ENCODE measurements at places on chromosomes 2 and 18. TPM values are rescaled to one million over a fixed set of nuclear protein-coding genes. Genes with fewer than 3 reads are reported as not detected.

- H3K27me3 ChIP-seq, result no peaks in the 10 kb centered on the region
- H3K4me1 ChIP-seq, result no peaks in the 10 kb centered on the region
- DNase-seq, result no peak
- H3K27ac ChIP-seq, result no peak overlapping the region
- H3K36me3 ChIP-seq, result no peaks in the 10 kb centered on the region
Observed at GRCh38 chr18:10140461-10141282, 226.9 kb downstream of the VAPA start.

DNA sequence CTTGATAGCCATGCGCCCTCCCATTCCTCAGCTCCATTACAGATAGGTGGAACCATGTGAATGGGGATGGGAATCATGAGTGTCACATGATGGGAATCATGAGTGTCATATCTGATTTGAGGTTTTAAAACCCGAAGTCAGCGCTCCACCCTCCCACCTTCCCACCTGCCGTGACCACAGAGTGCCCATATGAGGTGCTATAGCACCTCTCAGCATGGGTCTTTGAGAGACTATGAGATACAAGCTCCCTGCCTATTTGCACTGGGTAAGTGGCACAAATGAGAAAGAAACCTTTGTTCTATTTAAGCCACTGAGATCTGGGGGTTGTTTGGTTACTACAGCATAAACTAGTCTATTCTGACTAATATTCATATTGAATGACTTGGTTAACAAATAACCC is 78.5 kb upstream of the PTPRM start:
- no peak overlapping the region for H3K27ac ChIP-seq
- no peak overlapping the region for H3K4me3 ChIP-seq
- no peak for DNase-seq

DNA sequence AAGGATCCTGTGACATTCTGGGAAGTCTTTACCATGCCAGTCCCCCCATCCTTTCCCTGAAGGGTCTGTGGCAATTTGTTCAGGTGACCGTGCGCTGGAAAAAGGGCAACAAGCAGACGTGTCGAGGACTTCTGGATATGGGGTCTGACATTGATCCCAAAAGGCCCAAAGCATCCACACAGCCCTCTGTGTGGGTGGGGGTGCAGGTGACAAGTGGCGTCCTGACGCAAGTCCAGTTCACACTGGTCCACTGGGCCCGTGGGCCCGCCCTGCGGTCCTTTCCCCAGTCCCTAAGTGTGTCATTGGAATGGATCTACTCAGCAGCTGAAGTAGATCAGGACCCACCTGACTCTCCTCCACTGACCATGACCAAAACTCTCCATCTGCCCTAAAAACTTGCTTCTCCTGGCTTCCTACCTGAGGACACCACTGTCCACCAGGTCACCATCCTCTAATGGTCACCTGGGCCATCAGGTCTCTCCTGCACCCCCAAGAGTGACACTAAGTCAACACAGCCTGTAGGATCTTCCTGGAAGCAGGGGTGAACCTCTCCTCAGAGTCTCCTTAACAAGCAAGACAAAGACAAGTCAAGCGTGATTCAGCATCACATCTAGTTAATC is 85.6 kb upstream of the SLC66A3 start:
- H3K27me3 ChIP-seq, result peaks cover 4% of the 10 kb centered on the region
- H3K27ac ChIP-seq, result no peak overlapping the region
- no peak for DNase-seq
- H3K36me3 ChIP-seq, result no peaks in the 10 kb centered on the region
- H3K4me1 ChIP-seq, result no peaks in the 10 kb centered on the region

- no peaks in the 10 kb centered on the region for H3K27me3 ChIP-seq
- H3K27ac ChIP-seq, result no peak overlapping the region
- no peak overlapping the region for H3K4me3 ChIP-seq
- peaks cover 5% of the 10 kb centered on the region for H3K36me3 ChIP-seq
- no peak for DNase-seq
Observed at GRCh38 chr18:195651-196050, 37.3 kb downstream of the USP14 start.

RAB27B gene
- total RNA-seq, result 1.6 TPM

ARHGAP28 gene
- total RNA-seq, result not detected

DNA sequence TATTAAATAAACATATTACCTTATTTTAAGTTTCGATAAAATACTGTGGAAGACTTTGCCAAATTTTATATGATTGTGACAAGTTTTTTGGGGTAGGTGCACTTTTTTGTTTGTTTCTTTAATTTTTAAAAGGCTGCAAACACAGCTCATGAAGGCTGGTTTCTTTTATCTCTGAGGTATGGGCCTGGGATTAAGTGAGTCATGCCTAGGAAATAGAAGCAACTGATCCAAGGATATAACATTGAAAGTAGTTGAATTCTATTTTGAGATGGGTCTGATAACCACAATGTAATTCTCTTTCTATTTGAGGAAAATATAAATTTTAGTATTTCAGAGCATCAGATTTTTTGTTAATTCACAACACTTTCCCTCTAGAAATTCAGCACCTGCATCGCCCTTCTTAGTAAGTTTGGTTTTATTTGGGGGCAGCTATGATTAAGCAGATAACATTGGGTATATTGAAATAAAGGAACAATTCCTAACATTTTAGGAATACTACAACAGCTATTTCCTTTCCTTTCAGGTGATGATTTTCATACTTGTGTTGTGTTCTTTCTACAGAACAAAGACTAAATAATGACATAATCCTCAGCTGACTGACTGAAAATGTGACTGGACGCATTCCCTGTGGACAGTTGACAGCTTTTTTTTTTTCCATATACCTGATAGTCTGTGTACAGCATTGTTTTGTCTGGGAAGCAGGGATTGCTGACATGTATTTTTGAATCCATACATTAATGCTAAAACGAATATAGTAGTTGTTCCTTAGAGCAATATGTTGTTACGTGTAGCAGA is 16.8 kb downstream of the RBM45 start:
- no peak overlapping the region for H3K27ac ChIP-seq
- no peaks in the 10 kb centered on the region for H3K4me1 ChIP-seq
- H3K4me3 ChIP-seq, result no peak overlapping the region

DNA sequence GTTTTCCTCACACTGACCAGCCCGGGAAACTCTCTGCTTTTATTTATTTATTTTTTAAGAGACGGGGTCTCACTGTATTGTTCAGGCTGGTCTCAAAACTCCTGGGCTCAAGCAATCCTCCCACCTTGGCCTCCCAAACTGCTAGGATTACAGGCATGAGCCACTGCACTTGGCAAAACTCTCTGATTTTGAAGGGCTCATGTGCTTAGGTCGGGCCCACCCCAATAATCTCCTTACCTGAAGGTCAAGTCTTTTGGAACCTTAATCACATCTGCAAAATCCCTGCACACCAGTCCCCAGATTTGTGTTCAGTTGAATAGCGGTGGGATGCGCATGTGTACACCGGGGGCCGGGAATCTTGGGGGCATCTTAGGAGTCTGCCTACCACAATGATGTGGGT is 7.7 kb upstream of the ECEL1 start:
- no peak overlapping the region for H3K4me3 ChIP-seq
- no peaks in the 10 kb centered on the region for H3K27me3 ChIP-seq
- H3K27ac ChIP-seq, result no peak overlapping the region
- no peak for DNase-seq
- H3K36me3 ChIP-seq, result no peaks in the 10 kb centered on the region

NBEAL1 gene
- 11.8 TPM for total RNA-seq

DNA sequence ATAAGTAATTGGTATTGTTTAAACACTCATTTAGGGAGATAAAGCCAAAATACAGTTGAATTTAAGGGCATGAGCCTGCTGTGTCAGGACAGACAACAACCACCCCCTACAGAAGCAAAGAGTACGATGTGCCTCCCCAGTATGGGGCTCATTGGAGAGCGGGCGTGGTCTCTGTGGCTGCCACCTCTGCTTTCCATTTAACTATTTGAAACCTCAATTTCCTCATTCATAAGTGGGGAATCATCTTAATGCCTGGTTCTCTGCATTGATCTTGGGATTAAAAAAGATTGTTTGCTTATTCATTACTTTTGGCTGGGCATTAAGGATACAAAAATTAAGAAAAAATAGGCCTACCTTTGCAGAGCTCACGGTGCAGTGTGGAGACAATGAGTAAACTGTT is 21.4 kb downstream of the KCNS3 start:
- no peak overlapping the region for H3K27ac ChIP-seq
- no peak for DNase-seq
- no peaks in the 10 kb centered on the region for H3K27me3 ChIP-seq
- no peaks in the 10 kb centered on the region for H3K36me3 ChIP-seq

- H3K4me1 ChIP-seq, result no peaks in the 10 kb centered on the region
- no peak overlapping the region for H3K4me3 ChIP-seq
- no peaks in the 10 kb centered on the region for H3K36me3 ChIP-seq
- H3K27me3 ChIP-seq, result no peaks in the 10 kb centered on the region
Observed at GRCh38 chr2:240395896-240396622, 39.4 kb upstream of the GPC1 start.

GRCh38 chr2:74908748-74909444 is 49.5 kb upstream of the POLE4 start:
- no peaks in the 10 kb centered on the region for H3K36me3 ChIP-seq
- H3K27me3 ChIP-seq, result no peaks in the 10 kb centered on the region
- no peak overlapping the region for H3K27ac ChIP-seq
- H3K4me1 ChIP-seq, result peaks cover 4% of the 10 kb centered on the region
- no peak for DNase-seq

DNA sequence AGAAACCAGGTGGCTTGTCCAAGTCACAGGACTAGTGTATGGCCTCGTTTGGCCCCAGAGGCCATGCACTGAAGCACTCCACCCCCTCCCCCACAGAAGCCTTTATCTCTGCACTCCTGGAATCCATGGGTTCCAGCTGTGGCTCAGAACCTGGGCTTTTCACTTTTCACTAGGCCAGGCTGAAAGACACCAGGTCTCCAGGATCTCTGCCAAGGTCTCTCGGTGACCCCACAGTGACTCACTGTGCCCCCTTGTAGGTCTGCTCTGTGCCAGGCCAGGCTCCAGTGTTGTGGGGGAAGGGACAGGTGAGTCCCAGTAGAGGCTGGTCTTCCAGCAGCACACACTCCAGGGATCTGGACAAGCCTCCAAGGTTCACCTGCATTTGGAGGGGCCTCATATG is 31.0 kb upstream of the GLI2 start:
- H3K4me1 ChIP-seq, result no peaks in the 10 kb centered on the region
- no peaks in the 10 kb centered on the region for H3K36me3 ChIP-seq
- DNase-seq, result no peak

UGT1A3 gene
- total RNA-seq, result not detected

DNA sequence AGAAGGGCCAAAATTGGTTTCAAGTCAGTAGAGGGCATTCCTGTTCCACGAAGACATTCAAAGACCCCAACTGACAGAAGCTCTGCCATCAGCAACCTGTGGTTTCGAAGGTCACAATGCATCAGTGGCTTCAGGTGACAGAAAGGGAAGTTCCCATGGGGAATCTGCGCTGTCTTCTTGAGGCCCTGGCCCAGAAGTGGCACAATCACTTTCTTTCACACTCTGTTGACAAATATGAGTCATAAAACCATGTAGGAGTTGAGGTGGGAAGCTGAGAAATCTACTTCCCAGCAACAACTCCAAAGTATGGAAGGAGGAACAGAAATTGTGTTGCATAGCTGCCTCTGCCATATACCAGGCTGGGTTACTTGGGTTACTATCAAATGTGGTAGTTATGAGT is 621.1 kb upstream of the FANCL start:
- DNase-seq, result no peak
- H3K4me1 ChIP-seq, result no peaks in the 10 kb centered on the region
- H3K27me3 ChIP-seq, result no peaks in the 10 kb centered on the region
- no peak overlapping the region for H3K4me3 ChIP-seq
- H3K27ac ChIP-seq, result no peak overlapping the region

DNA sequence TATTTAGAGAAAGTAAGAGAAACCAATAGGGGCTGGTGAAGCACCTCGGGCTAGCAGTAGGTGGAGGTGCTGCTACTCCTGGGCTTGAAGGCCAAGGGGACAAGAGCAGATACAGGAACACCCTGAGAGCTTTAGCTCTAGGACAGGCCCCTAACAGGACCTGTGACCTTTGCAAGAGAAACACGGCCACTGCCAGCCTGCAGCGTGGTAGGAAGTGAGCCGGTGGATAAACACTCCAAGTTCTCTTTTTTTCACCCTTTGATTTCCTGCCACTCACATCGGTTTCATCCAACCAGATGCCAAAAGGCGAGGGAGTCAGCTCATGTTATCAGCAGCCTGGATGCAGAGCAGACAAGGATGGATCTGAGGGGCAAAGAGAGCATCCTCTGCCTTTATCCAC is 66.8 kb upstream of the SPRED2 start:
- no peak for DNase-seq
- H3K27ac ChIP-seq, result no peak overlapping the region
- H3K27me3 ChIP-seq, result no peaks in the 10 kb centered on the region
- no peaks in the 10 kb centered on the region for H3K36me3 ChIP-seq
- H3K4me1 ChIP-seq, result no peaks in the 10 kb centered on the region
- no peak overlapping the region for H3K4me3 ChIP-seq

DNA sequence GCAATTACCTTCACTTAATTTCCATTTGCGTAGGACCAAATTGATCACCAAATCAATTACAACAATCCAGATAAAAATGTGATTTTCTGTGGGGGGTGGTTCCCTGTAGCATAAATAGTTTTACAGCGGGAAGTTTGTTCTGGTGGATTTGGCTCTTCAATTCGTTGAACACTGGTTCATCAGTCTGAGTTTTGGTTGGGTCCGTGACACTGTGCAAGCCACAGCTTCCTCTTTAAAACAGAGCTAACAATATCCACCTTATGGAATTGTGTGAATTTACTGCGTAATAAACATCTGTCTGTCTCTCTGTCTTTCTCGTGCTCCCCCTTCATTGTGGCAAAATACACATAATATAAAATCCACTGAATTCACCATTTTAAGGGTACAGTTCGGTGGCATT is 310.8 kb downstream of the TGIF1 start:
- DNase-seq, result no peak
- H3K27me3 ChIP-seq, result no peaks in the 10 kb centered on the region
- no peaks in the 10 kb centered on the region for H3K4me1 ChIP-seq
- no peaks in the 10 kb centered on the region for H3K36me3 ChIP-seq
- no peak overlapping the region for H3K4me3 ChIP-seq

DNA sequence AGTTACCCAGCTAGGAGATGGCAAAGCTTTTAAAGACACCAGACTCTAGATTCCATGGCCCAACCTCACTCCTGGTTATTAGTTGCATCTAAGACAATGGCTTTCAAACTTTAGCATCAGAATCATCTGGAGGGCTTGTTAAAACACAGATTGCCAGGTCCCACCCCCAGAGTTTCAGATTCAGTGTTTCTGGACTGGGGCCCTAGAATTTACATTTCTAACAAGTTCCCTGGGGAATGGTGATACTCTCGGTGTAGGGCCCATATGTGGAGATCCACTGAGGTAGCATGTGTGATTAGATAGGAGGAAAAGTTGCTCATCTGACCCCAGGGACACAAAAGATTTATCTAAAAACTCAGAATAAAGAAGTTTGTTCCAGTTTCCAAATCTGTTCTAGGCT is 14.5 kb upstream of the TTR start:
- H3K4me3 ChIP-seq, result no peak overlapping the region
- no peak for DNase-seq
- no peak overlapping the region for H3K27ac ChIP-seq
- no peaks in the 10 kb centered on the region for H3K36me3 ChIP-seq

PECR gene
- total RNA-seq, result 28.2 TPM

Measured in naive thymus-derived CD4-positive, alpha-beta T cell (primary cell).